Amygdala (tissue), 56 donors: ENCODE measurements at places on chromosomes 11 and 22.

DNA sequence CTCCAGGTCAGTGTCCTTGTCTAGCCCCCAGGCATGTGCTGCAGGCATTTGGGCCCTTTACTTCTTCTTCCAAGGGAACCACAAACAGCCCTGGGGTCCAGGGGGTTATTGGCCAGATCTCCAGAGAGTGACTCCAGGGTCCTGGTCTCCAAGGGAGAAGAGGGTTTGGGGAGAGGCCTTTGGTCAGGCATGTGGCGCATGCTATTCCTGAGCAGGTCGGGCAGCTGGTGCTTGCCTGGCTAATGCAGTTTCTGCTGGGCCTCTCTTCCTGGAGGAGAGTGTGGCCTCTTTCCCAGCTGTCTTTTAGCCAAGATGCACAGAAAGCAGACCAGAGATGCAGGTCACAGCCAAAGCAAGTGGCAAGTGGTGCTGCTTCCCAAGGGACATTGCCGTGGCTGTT is 3.8 kb upstream of the RFPL2 start:
- DNase-seq, result no peak

DNA sequence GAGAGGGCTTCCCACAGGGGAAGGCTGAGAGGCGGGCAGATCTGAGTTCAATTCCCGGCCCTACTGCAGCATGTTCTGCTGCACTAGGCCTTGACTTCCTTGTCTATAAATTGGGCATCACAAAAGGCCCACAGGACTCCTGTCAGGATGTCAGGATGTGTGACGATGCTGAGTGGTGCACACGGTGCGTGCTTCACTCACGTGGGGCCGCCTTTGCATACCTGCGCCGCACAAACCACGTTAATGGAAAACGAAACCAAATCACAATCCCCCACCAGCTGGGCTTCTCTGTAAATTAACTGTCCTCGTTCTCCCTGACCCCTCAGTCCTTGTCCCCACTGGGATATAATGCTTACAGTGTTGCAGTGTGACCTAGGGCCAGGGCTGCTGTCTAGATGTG is 32.3 kb upstream of the TSPAN18 start:
- DNase-seq, result no peak

GRCh38 chr11:15062599-15062998 is 10.8 kb upstream of the CALCB start:
- DNase-seq, result no peak

DNA sequence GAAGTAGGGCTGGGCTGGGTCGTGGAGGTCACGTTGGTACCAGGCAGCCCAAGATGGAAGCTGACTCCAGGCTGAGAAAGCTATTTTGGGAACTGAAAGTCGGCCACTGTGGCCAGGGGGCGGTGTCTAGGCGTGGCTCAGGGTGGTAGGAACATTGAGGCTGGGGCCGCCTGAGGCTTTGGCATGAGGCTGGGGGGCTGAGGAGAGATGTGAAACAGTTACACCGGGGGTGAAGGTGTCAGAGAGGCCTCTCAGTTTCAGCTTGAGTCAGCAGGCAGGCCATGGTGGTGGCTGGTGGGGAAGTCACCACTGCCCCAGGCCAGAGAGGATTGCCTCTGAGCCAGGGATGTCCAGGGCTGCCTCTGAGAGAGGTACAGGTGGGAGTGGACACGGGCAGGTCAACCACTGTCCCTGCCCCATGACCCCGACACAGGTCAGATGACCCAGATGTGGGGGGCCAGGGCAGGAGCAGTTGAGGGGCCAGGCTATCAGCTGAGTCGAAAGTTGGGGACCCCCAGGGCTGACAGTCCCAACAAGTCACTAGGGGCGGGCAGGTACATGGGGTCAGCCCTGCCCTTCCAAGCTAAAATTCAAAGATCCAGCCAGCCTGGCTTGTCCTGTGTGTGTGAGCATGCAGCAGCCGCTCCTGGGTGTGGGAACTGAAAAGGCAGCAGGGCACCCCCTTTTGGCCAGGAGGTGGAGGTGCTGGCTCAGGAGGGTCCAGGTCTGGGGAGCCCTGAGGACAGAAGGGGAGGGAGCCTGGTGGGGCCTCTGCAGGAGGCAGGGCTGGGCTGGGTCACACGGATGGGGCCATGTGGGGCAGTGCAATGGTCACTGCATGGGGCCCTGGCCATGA is 7.2 kb downstream of the KCNK7 start:
- DNase-seq, result no peak

DNA sequence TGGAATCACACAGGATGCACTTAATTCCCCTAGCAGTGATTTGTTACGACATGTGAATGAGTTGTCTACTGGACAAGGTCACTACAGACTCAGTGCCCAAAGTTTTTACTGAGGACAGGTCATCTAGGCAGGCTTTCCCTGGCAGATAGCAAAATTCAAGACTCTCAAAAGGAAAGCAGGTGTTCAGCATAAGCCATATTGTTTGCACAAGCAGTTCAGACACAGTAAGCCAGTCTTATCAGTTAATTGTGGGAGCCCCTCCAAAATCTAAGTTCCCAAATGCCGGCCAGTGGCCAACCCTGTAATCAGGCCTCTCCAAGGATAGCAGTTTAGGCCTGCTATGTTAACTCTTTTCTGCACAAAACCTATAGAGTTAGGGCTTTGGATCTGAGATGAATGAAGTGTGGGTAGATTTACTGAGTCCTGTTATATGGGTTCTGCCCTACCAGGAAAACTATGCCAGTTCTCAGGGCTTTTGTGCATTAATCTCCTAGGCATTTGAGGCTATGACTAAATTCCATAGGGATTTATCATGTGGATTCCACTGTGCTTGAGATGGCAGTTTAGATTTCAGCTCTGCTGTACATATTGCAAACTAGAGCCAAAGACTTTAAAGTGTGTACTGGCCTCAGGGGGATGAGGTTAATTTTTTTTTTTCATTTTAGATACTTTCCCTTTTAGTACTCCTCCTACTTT is 4.8 kb upstream of the ARHGEF12 start:
- no peak for DNase-seq

GRCh38 chr11:63015521-63016215 is at the start of gene SLC22A8:
TSS of gene SLC22A8 (minus strand) at chr11:63015841. CDS start at chr11:63014958, 883 bp downstream.
- no peak for DNase-seq
